Stimulated activated CD4-positive, alpha-beta T cell treated with anti-CD3 and anti-CD28 coated beads, Interleukin-2, amount 100 ng/mL, for 24 hours (primary cell): ENCODE measurements at places on chromosomes 4 and X.

DNA sequence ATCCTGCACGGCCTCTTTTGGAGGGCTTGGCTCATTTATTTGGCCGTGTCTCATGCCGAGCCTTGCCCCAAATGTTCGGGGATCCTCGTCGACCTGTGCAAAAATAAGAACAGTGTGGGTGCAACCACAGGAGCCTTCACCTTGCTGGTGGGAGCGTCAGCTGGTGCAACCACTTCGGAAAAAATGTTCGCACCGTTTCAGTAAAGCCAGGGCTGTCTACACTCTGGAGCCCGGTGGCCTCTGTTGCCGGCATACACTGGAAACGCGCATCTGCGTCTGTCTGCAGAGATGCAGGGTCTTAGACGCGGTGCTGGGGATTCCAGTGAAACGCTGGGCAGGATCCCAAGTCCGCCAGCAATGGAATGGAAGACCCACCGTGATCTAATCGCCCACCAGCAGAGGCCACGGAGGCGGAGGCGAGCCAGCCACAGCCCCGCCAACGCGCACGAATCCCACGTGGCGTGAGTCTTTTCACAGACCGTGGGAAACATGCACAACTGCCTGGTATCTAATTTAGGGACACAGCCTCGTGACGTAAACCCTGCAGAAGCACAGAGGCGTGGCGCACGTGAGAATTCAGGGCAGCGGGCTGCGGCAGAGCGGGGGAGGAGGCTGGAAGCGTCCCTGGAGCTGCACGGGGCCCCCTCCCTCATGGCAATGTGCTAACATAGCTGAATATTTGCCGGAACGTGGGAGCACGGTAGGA, 13.8 kb upstream of the MXD4 start:
- no peak for DNase-seq

GRCh38 chr4:171629737-171630136, 183.5 kb upstream of the GALNTL6 start:
- no peak for DNase-seq

- no peak for DNase-seq
These were observed 197.6 kb downstream of the SNCA start for GRCh38 chr4:89639395-89639794.

DNA sequence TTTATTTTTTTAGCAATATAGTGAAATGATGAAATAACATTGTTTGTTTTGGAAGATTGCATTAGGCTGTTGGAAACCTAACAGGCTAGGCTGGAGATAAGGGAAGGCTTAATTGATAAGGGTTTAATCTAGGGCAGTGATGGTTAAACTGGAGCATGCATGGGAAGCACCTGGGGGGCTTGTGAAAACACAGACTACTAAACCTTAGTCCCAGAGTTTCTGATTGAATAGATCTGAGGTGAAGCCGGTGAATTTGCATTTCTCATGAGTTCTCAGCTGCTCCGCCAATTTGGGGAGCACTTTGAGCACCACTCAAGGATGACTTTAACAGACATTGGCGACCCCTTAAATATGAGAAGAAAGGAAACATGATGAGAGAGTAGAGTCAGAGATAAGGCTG, 11.5 kb downstream of the STK26 start:
- no peak for DNase-seq

DNA sequence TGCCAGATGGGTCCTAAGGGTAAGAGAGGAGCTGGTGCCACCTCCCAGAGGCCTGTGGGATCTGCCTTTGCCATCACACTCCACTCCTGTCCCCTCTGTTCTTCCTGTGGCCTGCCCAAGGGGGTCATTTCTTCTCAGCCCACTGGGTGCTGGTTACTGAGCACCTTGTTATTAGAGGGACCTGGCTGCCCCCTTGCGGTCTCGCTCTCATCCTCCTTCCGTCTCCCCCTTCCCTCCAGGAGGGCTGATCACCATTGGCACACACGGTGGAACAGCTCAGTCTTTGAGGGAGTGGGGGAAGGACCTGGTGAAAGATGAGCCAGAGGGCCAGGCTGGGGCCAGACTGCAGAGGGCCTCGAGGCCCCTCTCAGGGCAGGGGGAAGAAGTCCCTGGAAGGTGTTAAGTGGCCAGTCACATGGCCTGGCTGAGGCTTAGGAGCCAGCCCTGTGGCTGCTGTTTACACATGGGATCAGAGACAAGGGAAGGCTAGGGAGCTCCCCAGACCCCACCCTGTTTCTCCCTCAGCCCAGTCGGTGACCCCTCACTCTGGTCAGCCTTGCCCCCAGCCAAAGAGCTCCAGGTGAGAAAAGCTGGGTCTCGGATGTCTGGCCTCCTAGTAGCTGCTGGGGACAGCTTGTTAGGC, 68.1 kb downstream of the MTMR1 start:
- DNase-seq, result no peak

GRCh38 chr4:164428561-164428960, 325.4 kb upstream of the SMIM31 start:
- DNase-seq, result no peak

DNA sequence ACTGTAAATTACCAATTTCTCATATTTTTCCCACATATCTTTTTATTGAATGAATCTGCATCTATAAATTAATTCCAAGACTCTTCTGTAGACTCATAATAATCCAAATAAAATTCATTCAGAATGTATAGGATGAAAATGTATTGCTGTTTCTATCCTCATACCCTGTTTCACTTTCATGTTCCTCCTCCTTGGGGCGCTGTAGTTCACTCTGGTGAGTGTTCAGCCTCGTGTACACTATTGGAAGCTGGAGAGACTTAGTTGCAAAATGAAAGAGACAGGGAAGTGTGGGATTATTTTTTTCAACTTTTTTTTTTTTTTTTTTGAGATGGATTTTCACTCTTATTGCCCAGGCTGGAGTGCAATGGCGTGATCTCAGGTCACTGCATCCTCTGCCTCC, 296.1 kb downstream of the TLL1 start:
- no peak for DNase-seq

GRCh38 chrX:19743386-19743785, 144.0 kb downstream of the SH3KBP1 start:
- no peak for DNase-seq

- DNase-seq, result no peak
These were observed 219.9 kb upstream of the PACRGL start for GRCh38 chr4:20480165-20480947.

DNA sequence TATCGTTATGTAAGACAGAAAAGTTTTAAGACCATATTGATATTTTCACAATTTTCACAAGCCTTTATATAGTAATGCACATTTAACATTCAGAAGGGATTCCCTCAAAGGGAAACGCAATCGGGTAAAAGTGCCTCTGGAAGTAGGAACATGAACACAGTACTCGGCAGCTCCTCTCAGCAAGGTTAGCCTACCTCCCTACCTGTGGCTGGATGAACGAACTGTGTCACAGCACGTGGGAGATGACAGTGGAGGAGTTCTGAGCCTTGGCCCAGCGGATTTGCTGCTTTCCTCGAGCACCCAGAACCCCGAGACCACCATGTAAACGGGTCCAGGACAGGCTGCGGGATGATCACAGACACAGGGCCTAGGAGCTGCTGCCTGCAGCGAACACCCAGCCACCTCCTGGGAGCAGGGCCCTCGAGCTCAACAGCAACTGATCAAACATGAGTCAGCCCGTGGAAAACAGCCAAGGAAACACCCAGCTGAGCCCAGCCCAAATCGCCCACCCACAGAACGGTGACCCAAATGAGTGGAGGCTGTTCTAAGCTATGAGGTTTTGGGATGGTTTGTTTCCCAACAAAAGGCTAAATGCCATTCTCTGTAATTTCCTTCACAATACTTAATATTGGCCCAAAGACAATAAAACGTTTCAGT, 30.4 kb downstream of the FAT1 start:
- no peak for DNase-seq

GRCh38 chrX:13852001-13852695, 35.3 kb upstream of the GPM6B start:
- DNase-seq, result no peak

- DNase-seq, result no peak
These were observed 158.4 kb upstream of the SLC7A11 start for GRCh38 chr4:138400543-138400942.
